ENCODE measurements at places on chromosomes 6 and 20. TPM values are rescaled to one million over a fixed set of nuclear protein-coding genes. Genes with fewer than 3 reads are reported as not detected.

Gene MC3R
- not detected for total RNA-seq

Gene NTSR1
- 1.6 TPM for total RNA-seq

Gene ASF1A
- 6.6 TPM for total RNA-seq

Gene CALHM6
- 1.2 TPM for total RNA-seq

Gene TAGAP
- total RNA-seq = 1.5 TPM

Gene SRSF3
- total RNA-seq = 201 TPM

Gene HS3ST5
- total RNA-seq = 0.13 TPM

Gene SLX4IP
- 1.3 TPM for total RNA-seq

Gene SLC17A9
- 2.2 TPM for total RNA-seq

Gene GLP1R
- not detected for total RNA-seq

Gene FHL5
- 14.4 TPM for total RNA-seq

Gene NRM
- 6.2 TPM for total RNA-seq

Gene LY6G5B
- total RNA-seq = 2.9 TPM

Gene RAET1L
- total RNA-seq = not detected

Gene MUC22
- total RNA-seq = not detected

Gene CDSN
- not detected for total RNA-seq

Gene CENPW
- 0.83 TPM for total RNA-seq

Gene C6orf163
- 0.99 TPM for total RNA-seq

Gene SLC12A5
- total RNA-seq = 1.2 TPM

Gene KCNG1
- total RNA-seq = 0.63 TPM

Gene STMND1
- not detected for total RNA-seq

Gene RSPO3
- 123 TPM for total RNA-seq

Gene SLC52A3
- 1.7 TPM for total RNA-seq

Gene CRISP1
- not detected for total RNA-seq

Gene RIPPLY2
- total RNA-seq = not detected

Gene KCNQ2
- 0.11 TPM for total RNA-seq

Gene FAM110A
- 4.4 TPM for total RNA-seq

Gene SLC26A8
- total RNA-seq = not detected

Gene RCAN2
- total RNA-seq = 43.6 TPM

Gene FOXF2
- 66.6 TPM for total RNA-seq

Gene HSP90AB1
- total RNA-seq = 472 TPM

Gene MLN
- not detected for total RNA-seq

Gene ATP9A
- total RNA-seq = 46.4 TPM

Gene SAPCD1
- not detected for total RNA-seq

Gene NKAIN4
- not detected for total RNA-seq

Gene WFDC2
- total RNA-seq = not detected

Gene TFEB
- total RNA-seq = 24.2 TPM

Gene BTN1A1
- not detected for total RNA-seq

Gene TMEM181
- total RNA-seq = 27.3 TPM

Gene TSHZ2
- 14.2 TPM for total RNA-seq

Gene ASIP
- not detected for total RNA-seq
